AG04449 (cell line): ENCODE measurements at places on chromosomes 11 and 22.

GRCh38 chr11:74626130-74626529 lies 33.7 kb downstream of the POLD3 start:
- DNase-seq = no peak

- no peak for DNase-seq
Measured at GRCh38 chr11:125873881-125874555, 13.4 kb upstream of the HYLS1 start.

- no peak for DNase-seq
Measured at GRCh38 chr11:60895687-60896086, 10.7 kb downstream of the PRPF19 start.

DNA sequence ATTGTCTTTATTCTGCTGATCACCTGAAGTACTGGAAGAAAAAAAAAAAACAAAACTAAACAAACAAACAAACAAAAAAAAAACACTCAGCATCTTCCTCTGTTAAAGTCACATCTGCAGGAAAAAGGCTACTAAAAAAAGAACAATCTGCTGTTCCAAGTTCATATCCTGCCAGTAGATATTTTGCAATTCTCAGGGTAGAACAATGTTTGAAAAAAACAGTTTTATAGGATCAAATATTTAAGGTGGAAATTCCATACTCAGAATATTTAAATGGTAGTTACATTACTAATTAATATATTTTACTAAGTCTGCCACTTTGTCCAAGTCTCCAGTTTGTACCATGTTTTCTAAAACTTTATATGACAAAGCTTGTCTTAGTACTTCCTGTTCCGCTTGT lies 175.2 kb downstream of the SBF2 start:
- no peak for DNase-seq

- no peak for DNase-seq
Measured at GRCh38 chr22:35960854-35961253, 67.8 kb downstream of the RBFOX2 start.
